Stomach (tissue), 19 donors: ENCODE measurements at places on chromosomes 12 and 14. TPM values are rescaled to one million over a fixed set of nuclear protein-coding genes. Genes with fewer than 3 reads are reported as not detected.

GRCh38 chr14:99559286-99559990, 44.6 kb downstream of the CCDC85C start:
- no peak for DNase-seq
- no peak overlapping the region for H3K4me3 ChIP-seq
- H3K27me3 ChIP-seq, result no peaks in the 10 kb centered on the region
- H3K4me1 ChIP-seq, result peaks cover 60% of the 10 kb centered on the region
- no peak overlapping the region for H3K27ac ChIP-seq
- H3K36me3 ChIP-seq, result no peaks in the 10 kb centered on the region

DNA sequence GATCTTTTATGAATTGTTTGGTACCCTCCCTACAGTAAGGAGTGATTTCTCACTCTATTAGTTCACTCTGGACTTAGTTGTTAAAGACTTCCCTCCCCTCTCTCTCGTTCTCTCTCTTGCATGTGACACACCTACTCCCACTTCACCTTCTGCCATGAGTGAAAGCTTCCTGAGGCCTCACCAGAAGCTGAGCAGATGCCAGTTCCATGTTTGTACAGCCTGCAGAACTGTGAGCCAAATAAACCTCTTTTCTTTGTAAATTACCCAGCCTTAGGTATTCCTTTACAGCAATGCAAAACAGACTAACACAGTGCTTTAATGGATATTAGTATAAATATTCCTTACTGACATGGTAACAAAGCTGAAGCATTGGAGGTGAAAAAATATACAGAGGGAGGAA, 187.7 kb downstream of the SSPN start:
- H3K36me3 ChIP-seq, result peaks cover 10% of the 10 kb centered on the region
- no peak for DNase-seq
- H3K4me3 ChIP-seq, result no peak overlapping the region
- no peak overlapping the region for H3K27ac ChIP-seq

GRCh38 chr12:94204499-94205247, 56.3 kb downstream of the PLXNC1 start:
- H3K4me3 ChIP-seq, result no peak overlapping the region
- H3K36me3 ChIP-seq, result no peaks in the 10 kb centered on the region
- no peak overlapping the region for H3K27ac ChIP-seq
- peaks cover 22% of the 10 kb centered on the region for H3K4me1 ChIP-seq

DNA sequence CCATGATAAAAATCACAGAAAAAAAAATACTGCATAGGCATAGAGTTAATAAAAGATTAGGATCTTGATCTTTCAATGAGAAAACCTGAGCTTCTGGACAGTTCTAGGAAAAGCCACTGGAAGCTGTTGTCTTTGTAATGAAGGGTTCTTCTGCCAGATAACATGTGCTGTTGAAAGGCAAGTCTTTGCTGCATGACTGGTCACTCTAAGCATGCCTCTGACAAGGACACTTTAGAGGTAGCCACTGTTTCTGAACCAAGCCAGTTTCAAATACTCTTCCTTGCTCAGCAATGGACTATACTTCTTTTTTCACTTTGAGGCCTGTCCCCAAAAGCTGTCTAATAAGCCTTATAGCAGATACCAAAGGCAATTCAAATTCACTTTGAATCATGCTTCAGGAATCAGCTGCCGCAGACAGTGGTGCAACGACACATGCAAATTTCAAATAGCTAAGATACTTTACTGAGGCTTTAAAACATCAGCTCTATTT, 70.2 kb downstream of the BTG1 start:
- H3K4me3 ChIP-seq, result no peak overlapping the region
- no peaks in the 10 kb centered on the region for H3K27me3 ChIP-seq

DNA sequence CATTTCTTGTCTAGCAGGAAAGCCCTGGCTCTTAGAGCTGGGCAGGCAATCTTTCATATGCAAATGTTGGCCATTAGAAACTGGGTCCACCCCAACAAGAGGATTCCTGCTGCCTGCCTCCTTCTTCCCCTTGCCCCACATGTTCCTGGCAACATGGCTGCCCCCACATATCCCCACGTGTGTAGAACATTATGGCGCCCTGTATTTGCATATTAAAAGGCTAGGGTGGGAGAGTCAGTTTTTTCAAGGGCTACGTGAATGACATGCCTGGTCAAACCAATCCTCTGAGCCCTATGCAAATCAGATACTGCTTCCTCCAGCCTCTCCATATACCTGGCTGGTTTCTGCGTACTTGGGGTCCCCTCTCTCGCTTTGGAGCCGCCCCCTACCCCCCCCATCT, 514.0 kb downstream of the FUT8 start:
- H3K27me3 ChIP-seq, result no peaks in the 10 kb centered on the region
- H3K27ac ChIP-seq, result no peak overlapping the region
- no peak for DNase-seq
- H3K36me3 ChIP-seq, result no peaks in the 10 kb centered on the region
- H3K4me1 ChIP-seq, result peaks cover 4% of the 10 kb centered on the region

DNA sequence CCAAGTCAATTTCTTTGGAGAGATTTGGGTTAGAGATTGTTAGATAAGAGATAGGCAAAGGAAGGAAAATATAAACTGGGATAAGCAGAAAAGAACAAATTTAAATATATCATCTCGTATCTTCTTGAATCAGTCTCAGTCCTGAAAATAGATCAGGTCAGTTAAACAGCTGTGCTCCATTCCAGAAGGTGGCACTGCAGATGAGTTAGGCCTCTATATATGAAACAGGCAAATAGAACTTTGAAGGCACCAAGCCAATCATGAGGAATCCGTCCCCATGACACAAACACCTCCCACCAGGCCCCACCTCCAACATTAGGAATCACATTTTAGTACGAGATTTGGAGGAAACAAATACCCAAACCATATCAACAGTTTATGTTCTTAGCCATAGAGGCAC, 605.5 kb upstream of the USP15 start:
- no peaks in the 10 kb centered on the region for H3K4me1 ChIP-seq
- no peak overlapping the region for H3K4me3 ChIP-seq
- no peaks in the 10 kb centered on the region for H3K36me3 ChIP-seq
- no peaks in the 10 kb centered on the region for H3K27me3 ChIP-seq
- peak; percentile 6 for DNase-seq

DNA sequence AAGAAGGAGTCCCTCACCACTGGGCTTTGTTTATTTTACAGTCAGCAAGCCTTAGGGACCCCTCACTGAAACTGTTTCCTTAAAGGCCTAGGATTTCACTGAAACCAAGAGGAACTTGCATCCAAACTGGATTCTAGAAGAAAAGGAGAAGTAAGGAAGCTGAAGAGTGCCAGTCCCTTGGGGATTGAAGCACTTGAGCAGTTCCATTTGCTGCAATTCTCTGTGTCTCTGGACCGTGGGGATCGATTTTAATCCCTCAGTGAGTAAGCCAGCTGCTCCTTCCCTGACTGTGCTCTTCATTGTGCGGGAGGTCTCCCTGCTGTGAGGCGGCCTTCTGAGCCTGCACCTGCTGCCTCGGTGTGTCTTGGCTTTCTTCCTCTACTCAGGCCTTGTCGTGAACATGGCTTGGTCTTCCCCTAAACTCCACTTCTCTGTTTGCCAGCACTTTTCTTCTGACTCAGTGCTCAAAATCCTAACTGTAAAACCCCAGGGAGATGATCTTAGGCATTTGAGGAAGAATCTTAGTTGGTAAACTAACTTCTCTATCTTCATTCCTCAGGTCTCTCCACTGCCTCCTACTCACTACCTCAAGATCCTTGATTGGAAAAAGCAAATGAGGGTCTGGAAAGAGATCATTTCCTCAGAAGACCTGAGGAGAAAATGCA, 132.6 kb downstream of the SLC38A6 start:
- peaks cover 22% of the 10 kb centered on the region for H3K27me3 ChIP-seq
- H3K27ac ChIP-seq, result no peak overlapping the region
- H3K4me1 ChIP-seq, result no peaks in the 10 kb centered on the region
- no peak overlapping the region for H3K4me3 ChIP-seq
- no peaks in the 10 kb centered on the region for H3K36me3 ChIP-seq

DNA sequence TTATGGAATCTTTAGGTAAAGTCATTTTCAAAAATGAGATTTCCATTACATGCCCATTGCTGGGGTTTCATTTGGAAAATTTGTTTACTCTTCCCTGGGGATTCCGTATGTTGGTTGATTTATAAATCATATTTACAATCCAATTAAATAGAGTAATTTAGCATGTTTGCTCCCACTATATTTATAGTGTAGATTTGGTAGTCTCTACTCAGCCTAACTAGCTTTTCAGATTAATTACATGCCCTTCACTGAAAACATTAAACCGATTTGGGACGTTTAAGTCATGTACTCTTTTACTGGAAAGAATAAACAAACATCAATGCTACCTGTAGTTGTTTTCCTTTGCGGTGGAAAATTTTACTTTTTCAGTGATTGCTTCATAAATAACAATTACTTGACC, 10.4 kb downstream of the PAX9 start:
- H3K4me3 ChIP-seq, result no peak overlapping the region
- H3K36me3 ChIP-seq, result no peaks in the 10 kb centered on the region
- no peaks in the 10 kb centered on the region for H3K27me3 ChIP-seq
- no peak for DNase-seq
- H3K4me1 ChIP-seq, result no peaks in the 10 kb centered on the region

DNA sequence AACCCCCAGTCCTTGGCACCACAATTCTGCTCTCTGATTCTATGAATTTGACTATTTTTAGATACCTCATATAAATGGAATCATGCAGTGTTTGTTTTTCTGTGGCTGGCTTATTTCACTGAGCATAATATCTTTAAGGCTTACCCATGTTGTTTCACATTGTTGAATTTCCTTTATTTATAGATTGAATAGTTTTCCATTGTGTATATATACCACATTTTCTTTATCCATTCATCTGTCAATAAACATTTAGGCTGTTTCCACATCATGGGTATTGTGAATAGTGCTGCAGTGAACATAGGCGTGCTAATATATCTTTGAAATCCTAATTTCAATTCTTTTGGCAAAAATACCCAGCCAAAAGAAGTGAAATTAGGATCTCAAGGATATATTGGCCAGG, 126.7 kb upstream of the SLC38A2 start:
- no peaks in the 10 kb centered on the region for H3K27me3 ChIP-seq
- DNase-seq, result no peak
- no peak overlapping the region for H3K27ac ChIP-seq

DNA sequence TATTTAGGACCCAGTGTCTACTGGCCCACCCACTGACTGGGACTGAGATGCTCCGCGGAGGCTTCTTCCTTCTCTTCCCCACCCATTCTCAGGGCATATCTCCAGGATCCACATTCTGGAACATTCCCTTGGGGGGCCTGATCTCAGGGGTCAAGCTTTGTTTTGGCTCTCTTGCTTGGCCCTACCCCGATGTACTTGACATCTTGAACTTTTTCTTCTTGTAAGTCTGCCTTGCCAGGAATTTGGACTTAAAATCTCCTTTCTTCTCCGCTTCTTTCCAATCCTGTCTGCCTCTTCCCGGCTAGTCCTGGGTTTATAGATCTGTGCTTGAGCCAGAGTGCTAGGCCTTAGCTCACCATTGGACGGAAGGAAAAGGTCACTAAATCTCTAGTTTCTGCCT, 22.1 kb downstream of the DACT1 start:
- no peak overlapping the region for H3K4me3 ChIP-seq
- H3K4me1 ChIP-seq, result peaks cover 5% of the 10 kb centered on the region
- no peaks in the 10 kb centered on the region for H3K36me3 ChIP-seq
- peak overlapping the region; percentile 14 for H3K27ac ChIP-seq
- peak; percentile 56 for DNase-seq
- H3K27me3 ChIP-seq, result no peaks in the 10 kb centered on the region

ADCY4 gene
- total RNA-seq, result 49.5 TPM
